ENCODE measurements at places on chromosomes 3 and 15. TPM values are rescaled to one million over a fixed set of nuclear protein-coding genes. Genes with fewer than 3 reads are reported as not detected.
A peak's percentile ranks its signal among the peaks of the same experiment; 100 is the strongest.

DNA sequence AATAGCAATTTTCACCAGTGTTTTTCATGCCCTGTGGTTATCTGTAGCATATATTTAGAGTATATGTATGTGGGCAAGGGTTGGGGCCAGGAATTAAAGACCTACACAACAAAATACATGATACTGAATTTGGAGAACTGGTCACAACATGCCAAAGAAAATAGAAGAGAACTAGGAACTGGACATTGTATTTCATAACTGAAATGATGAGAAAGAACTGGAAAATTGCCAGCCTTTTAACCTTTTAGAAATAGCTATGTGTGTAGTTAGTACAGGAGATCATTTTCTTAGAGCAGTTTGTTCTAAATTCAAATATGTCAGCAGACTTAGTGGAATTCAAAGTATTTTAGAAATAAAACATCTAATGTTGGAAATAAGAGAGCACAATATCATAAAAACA is 227.1 kb upstream of the CGNL1 start:
- DNase-seq = no peak

- DNase-seq = no peak
Measured at GRCh38 chr15:29266052-29266582, 3.5 kb downstream of the NSMCE3 start.

- DNase-seq = no peak
Measured at GRCh38 chr15:39504808-39505207, 76.1 kb upstream of the THBS1 start.

DNA sequence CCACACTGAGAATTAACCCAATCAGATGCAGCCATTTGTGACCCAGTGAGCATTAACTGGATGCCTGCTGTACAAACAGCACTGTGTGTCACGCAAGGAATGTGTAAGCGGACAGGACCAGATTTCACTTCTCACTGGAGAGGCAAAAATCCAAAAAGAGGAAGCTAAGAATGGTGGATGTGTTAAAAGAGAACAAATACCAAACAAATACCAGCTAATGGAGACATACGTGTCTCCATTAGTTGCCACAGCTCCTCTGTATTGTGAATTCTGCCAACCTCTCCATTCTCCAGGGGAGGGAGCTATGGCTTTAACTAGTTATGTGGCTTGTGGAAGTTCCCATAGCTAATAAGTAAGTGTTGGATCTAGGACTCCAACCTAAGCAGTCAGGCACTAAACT is 2.6 kb downstream of the LTF start:
- DNase-seq = no peak

GRCh38 chr3:128698211-128699047 is 27.6 kb upstream of the RAB7A start:
- DNase-seq = peak; percentile 65

- DNase-seq = no peak
Measured at GRCh38 chr3:128800241-128801187, 74.5 kb downstream of the RAB7A start.

CNTN3 gene
- total RNA-seq = 2.2 TPM

DNA sequence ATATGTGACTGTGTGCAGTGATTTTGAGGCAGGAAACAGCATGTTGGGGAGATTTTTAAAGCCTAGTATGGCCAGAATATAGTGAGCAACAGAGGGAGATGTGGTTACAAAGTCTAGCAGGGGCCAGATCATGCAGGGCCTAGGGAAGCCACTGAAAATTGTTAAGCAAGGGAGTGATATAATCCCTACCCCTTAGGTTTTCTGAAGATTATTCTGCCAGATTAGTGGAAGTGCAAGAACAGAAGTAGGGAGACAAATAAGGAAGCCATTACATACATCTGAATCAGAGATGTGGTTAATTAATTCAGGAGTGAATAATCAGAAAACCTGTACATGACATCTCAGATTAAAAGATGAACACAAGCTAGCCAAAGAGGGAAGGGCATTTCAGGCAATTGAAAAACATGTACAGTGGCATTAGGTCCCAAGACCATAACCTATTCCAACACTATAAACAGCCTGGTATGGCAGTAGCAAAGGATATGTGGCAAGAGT is 54.8 kb downstream of the MSL2 start:
- DNase-seq = no peak

- peak; percentile 93 for DNase-seq
Measured at GRCh38 chr15:73982222-73982962, 9.7 kb downstream of the STOML1 start.

TRIM59 gene
- total RNA-seq = 0.19 TPM

PPM1L gene
- 62.3 TPM for total RNA-seq

Data from Right ventricle myocardium superior (tissue), 1 donor.